ENCODE measurements at places on chromosomes 4 and X.

DNA sequence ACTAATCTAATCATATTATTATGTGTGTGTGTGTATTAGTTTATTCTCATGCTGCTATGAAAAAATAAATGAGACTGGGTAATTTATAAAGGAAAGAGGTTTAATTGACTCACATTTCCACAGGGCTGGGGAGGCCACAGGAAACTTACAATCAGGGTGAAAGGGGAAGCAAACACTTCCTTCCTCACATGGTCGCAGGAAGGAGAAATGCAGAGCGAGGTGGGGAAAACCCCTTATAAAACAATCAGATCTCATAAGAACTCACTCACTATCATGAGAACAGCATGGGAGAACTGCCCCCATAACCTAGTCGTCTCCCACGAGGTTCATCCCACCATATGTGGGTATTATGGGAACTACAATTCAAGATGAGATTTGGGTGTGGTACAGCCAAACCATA lies 190.9 kb upstream of the TAPT1 start:
- DNase-seq = no peak

DNA sequence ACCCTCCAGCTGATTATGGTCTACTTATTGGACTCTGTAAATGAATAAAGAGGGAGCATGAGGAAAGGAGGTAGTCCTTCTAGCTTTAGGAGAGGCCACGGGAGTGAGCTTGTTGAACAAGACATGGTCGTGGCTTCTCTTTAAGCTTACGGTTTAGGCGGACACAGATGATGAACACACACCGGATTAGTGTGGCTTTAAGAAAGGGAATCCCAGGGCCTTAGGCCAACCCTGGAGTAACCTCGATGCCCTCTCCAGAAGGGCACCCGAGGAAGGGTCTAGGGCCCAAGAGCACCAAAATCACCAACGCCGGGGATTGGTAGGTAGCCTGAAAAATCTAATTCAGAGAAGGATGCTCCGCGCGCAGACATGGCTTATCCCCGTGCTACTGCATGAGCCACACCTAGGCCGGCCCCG lies 39.4 kb downstream of the ERVMER34-1 start:
- no peak for DNase-seq

DNA sequence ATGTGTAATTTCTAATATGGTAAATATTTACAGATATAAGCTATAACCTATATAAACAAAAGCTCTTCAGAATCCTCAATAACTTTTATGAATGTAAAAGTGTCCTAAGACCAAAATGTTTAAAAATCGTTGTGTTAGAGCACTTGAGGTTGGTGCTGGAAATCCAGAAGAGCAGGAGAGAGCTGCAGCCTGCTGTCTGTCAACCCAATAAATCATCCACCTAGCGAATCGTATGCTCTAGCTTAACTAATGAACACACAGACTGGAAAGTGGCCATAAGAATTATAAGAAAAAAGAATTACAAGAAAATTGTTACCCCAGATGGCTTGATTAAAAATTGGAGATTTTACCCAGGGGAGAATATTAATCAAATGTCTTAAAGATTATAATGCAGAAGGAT lies 17.0 kb downstream of the CFAP97 start:
- no peak for DNase-seq

GRCh38 chrX:47751670-47752069 lies 85.0 kb upstream of the ZNF81 start:
- no peak for DNase-seq

DNA sequence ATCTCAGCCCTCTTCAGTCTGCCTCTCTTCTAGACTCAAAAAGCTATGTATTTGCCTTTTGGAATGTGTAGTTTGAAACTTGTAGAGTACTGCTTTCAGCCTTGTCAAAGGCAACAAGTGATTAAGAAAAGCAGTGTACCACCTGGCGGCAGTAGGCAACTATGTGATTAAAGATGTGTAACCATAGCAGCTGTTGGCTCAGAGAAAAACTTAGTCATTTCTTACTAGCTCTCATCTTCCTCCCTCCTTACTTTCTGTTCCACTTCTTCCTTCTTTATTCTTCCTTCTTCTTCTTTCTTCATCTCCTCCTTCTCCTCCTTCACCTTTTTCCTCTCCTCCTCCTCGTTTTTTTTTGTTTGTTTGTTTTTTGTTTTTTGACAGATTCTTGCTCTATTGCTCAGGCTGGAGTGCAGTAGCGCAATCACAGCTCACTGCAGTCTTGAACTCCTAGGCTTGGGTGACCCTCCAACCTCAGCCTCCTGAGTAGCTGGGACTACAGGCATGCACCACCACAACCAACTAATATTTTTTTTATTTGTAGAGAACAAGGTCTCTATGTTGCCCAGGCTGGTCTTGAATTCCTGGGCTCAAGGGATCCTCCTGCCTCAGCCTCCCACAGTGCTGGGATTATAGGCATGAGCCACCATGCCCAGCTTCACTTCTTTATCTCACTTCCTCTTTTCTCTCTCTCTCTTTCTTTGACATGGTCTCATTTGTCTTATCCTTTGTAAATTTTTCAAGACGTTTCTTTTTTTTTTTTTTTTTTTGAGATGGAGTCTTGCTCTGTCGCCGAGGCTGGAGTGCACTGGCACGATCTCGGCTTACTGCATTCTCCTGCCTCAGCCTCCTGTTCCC lies 32.6 kb downstream of the ABHD18 start:
- no peak for DNase-seq

DNA sequence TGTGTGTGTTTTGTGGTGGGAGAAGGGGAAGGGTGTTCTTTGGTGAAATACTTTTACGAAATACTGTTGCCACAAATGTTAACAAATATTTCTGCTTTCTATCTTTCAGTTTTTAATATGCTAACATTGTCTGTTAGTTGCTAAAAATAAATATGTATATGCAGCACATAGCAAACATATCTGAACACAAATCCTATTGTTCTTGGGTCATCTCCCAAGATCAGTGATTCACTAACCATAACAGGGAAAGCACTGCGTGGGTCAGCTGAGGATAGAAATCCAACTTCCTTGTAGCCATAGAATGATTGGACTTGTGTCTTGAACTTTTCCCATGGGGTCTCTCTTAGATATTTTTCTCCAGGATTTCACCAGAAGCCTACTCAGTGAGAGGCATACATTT lies 250.3 kb upstream of the FAM47A start:
- DNase-seq = no peak

DNA sequence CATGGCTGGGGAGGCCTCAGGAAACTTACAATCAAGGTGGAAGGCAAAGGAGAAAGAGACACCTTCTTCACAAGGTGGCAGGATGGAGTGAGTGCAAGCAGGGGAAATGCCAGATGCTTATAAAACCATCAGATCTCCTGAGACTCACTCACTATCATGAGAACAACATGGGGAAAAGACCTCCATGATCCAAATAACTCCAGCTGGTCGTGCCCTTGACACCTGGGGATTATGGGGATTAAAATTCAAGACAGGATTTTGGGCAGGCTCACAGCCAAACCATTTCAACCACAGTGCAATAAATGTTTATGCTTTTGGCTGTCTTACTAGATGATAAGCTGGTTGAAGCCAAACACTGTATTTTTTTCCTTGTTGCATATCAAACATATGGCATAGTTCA lies 1112.4 kb downstream of the STIM2 start:
- no peak for DNase-seq

GRCh38 chrX:108285356-108285755 lies 152.9 kb downstream of the COL4A6 start:
- DNase-seq = no peak

GRCh38 chr4:128728190-128728589 lies 81.3 kb upstream of the JADE1 start:
- no peak for DNase-seq

- no peak for DNase-seq
Measured at GRCh38 chrX:46268412-46268811, 276.8 kb downstream of the ZNF674 start.

- no peak for DNase-seq
Measured at GRCh38 chr4:41532336-41532735, 5.6 kb upstream of the LIMCH1 start.

DNA sequence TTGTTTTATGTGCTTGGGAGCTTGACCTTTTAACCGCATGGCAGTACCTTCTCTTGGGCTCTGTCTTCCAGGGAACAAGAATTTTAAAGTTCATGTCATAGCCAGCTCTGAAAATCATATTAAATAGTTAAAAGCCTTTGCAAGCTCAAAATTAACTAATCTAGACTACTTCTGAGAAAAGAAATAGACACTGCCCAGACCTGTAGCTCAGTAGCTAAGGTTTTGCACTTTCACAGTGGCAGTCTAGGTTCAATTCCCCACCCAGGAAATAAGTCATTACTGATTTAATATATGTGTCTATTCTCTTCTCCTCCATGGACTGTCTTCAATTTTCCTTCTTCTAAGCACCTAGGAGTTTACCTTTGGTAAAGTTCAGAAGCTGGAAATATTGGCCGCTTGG lies 27.4 kb downstream of the HSD17B11 start:
- DNase-seq = no peak

DNA sequence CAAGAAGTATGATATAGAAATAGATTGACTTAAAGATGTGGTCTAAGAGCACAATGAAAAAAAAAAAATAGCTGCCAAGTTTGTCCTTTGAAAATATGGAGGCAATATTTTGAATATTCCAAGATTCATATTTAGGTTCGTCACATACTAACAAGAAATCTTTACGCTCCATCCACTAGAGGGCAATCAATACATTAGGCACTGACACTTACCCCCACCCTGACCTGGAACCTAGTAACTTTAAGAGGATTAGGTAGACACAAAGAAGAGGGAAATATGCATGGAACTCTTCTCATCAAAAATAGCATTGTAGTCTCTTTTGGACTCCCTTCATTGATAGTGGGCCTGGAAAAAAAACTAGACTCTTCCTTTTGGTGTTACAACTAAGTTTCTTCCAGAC lies 1108.1 kb downstream of the PCDH19 start:
- DNase-seq = no peak

- DNase-seq = no peak
Measured at GRCh38 chrX:145002771-145003170, 244.5 kb upstream of the SPANXN1 start.

GRCh38 chr4:104073229-104073628 lies 353.4 kb upstream of the TACR3 start:
- no peak for DNase-seq

DNA sequence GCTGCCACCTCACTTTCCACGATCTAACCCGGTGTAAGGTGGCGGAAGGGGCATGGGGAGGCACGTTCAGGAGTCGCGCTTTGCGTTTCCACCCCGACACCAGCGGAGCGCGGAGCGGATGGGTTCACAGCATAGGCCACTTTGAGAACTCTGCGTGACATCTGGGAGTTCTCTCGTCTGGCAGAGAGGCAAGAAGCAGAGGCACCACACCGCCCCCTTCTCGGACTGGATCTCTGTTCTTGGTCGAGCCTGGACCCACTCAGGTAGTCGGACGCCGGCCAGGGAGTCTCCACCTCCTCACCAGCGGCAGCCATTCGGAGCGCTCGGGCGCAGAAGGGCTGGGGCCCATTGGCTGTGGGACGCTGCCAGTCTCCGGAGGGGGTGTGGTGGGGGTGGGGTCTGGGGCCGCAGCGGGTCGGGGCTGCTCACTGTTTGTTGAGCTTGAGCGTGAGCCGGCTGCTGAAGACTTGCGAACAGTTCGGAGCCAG lies at the start of gene DACH2:
TSS of gene DACH2 (plus strand) at position 428 of the 488 bp plus-strand sequence.
- no peak for DNase-seq

GRCh38 chr4:65023883-65024670 lies 614.8 kb upstream of the TECRL start:
- DNase-seq = no peak
